ENCODE measurements at places on chromosomes 7 and 10.

GRCh38 chr10:79277579-79278269 is 69.5 kb upstream of the PPIF start:
- DNase-seq, result no peak

- peak; percentile 72 for DNase-seq
Observed at GRCh38 chr10:70432101-70432500, 9.4 kb downstream of the NODAL start.

DNA sequence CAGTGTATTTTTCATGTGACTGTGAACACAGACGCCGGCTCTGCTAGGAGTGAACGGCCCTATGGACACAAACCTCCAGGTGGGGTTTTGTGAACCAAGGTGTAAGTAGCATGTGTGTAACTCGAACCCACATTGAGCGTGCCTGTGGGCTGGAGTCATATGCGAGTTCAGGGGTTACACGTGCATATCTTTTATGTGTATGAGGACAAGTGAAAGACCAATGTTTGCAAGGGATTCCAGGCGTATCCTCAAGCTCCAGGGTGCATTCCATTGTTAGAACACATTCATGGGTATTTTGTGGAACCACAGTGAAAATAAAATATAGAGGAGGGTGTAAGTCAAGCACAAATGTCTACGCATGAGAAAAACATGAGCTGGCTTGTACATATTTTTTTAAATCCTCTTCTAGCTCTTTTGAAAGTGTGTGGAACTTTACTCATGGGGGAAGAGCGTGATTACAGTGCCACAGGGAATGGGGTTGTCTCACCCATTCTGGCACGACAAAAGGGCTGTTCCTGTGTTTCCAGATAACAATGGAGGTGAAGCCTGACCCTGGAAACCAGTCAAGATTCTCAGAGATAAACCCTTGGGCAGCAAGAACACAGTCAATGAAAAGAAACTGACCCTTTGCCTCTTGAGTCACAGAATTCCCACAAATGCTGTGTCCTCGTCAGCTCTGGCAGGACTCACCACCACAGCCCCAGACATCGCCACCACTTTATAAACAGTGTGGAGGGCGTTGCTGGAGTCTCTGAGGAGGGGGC is 37.0 kb upstream of the GOT1 start:
- no peak for DNase-seq

GRCh38 chr7:128351296-128352152 is 7.8 kb upstream of the RBM28 start:
- no peak for DNase-seq

All from frontal cortex (tissue), 4 donors.